ENCODE measurements at places on chromosomes 3 and 15. TPM values are rescaled to one million over a fixed set of nuclear protein-coding genes. Genes with fewer than 3 reads are reported as not detected.

- H3K27ac ChIP-seq, result no peak overlapping the region
- no peaks in the 10 kb centered on the region for H3K36me3 ChIP-seq
- H3K4me3 ChIP-seq, result no peak overlapping the region
- no peak for DNase-seq
These were observed 937.9 kb downstream of the FHIT start for GRCh38 chr3:60313231-60313798.

DNA sequence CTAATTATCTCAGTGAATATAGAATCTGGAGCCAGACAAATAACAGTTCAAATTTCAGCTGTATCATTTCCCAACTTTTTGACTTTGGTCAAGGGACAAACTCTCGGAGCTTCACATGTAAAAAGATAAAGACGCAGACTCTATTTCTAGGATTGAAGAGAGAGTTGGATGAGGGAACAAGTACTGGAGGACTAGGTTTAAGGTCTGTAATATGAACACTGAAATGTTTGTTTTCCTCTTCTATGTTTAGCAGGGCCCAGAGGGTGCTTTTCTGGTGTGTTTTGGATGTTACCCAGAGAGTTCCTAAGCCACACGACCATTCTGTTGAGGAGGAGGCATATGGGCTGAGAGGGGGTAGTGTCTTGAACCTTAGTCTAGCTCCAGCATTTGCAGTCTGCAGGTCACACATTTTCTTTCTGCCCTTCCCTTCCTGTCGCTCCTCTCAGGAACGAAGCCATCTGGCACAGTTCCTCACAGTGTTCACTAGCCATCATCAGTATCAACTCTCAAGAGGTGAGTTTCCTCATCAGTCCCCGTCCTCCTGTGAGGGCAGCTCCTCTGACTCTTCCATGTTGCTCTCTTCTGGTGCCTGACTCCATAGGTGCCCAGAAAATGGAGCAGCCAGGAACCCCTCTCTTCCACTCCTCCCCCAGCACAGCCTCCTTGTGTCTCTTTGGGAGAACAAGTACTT is 250.1 kb downstream of the SQOR start:
- no peak for DNase-seq
- no peak overlapping the region for H3K4me3 ChIP-seq
- H3K27me3 ChIP-seq, result no peaks in the 10 kb centered on the region
- H3K27ac ChIP-seq, result no peak overlapping the region
- no peaks in the 10 kb centered on the region for H3K36me3 ChIP-seq
- no peaks in the 10 kb centered on the region for H3K4me1 ChIP-seq

DNA sequence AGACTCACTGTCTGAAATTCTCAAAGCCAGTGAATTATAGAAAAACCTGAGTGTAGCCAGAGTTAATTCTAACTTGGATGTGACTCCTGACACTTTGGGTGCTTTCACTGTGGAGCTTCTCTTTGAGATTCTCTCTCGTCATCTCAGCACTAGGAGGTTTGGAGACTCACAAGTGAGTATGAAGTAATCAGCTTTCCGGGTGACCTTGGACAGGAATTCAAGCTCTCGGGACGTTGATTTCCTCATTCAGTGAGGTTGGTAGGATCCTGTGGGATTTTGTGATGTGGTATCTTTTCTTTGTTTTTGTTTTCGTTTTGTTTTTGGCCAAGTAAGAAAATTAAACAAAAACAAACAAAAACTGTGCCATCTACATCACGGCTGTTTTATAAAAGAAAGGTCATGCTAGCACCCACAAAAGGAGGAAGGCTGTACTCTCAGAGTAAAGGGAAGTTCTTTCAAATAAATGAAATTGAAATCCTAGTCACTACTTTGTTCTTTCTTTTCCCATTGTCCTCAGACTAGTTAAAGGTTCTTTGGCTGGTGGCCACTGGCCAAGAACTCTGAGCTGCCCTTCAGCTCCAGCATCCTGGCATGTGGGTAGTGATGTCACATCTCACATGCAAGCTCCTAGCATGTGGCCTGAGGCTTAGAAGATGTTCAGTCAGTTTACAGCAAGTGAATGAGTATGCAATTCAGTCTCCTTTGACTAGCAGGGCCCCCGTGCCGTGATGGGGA is 263.3 kb upstream of the TPM1 start:
- no peak overlapping the region for H3K27ac ChIP-seq
- H3K27me3 ChIP-seq, result peaks cover 36% of the 10 kb centered on the region
- no peaks in the 10 kb centered on the region for H3K36me3 ChIP-seq
- no peak overlapping the region for H3K4me3 ChIP-seq
- no peak for DNase-seq
- no peaks in the 10 kb centered on the region for H3K4me1 ChIP-seq

The PHC3 gene
- total RNA-seq, result 16.9 TPM

The NRROS gene
- total RNA-seq, result 13.0 TPM

The CCNB2 gene
- total RNA-seq, result 90.4 TPM
